ENCODE measurements at places on chromosomes 3 and 15. TPM values are rescaled to one million over a fixed set of nuclear protein-coding genes. Genes with fewer than 3 reads are reported as not detected.

Gene NRG4
- not detected for total RNA-seq

Gene UNC13C
- not detected for total RNA-seq

Gene CD200
- 39.3 TPM for total RNA-seq

Gene GOLGA6L7
- not detected for total RNA-seq

Gene COL6A6
- total RNA-seq: 5.0 TPM

Gene C15orf62
- total RNA-seq: 0.34 TPM

Gene CCR1
- total RNA-seq: not detected

Gene ACKR4
- total RNA-seq: 0.23 TPM

Gene ARHGEF26
- 7.4 TPM for total RNA-seq
